ENCODE measurements at places on chromosomes 7 and 10. TPM values are rescaled to one million over a fixed set of nuclear protein-coding genes. Genes with fewer than 3 reads are reported as not detected.
A peak's percentile ranks its signal among the peaks of the same experiment; 100 is the strongest.

- peak within 1 kb of the TSS; percentile 99 for H3K4me3 ChIP-seq
- peaks cover 14% of the 10 kb centered on the region for H3K27me3 ChIP-seq
- H3K4me1 ChIP-seq = peaks cover 30% of the 10 kb centered on the region
- peaks cover 4% of the 10 kb centered on the region for H3K36me3 ChIP-seq
- H3K27ac ChIP-seq = peak within 1 kb of the TSS; percentile 100
Observed at GRCh38 chr10:96129387-96130325, at the start of gene ZNF518A. TSS of gene ZNF518A (plus strand) at chr10:96130297. CDS start at chr10:96156323, 26,026 bp downstream.

DNA sequence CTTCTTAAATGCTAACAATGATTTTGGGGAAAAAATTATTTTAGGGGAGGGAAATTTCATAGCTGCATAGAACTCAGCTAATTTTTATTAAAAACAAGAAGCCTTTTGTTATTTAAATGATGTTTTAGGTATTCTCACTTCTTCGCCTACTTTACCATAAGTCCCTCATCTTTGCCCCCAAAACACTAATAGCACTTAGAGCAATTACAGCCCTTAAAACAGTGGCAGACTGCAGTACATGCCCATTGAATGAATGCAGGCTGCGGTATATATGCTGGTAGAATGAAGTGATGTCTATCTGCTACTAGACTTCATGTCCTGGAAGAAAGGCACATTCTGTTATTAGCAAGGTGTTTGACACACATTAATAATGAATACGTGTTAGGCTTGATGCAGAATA lies 2.9 kb upstream of the SPAG6 start:
- no peak for DNase-seq
- no peak overlapping the region for H3K4me3 ChIP-seq
- no peak overlapping the region for H3K27ac ChIP-seq
- peaks cover 27% of the 10 kb centered on the region for H3K27me3 ChIP-seq
- H3K36me3 ChIP-seq = peaks cover 4% of the 10 kb centered on the region

The TNPO3 gene
- 42.6 TPM for total RNA-seq

DNA sequence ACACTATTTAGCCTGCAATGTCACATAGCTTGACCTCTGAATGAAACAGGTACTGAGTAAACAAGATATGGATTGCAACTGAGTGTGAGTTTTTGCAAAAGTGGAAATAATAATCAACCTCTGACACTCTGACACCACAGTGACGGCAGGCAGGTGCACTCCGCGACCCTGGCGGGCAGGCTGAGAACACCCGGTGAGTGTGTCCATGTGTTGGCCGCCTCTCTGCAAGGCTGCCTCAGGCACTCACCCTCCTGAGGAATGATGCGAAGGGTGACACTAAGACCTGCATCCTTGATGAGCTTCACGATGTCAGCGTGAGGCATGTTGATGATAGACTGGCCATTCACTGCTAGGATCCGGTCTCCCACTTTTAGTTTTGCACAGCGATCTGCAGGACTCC lies 336.2 kb downstream of the PHTF2 start:
- DNase-seq = no peak
- H3K4me3 ChIP-seq = no peak overlapping the region
- no peaks in the 10 kb centered on the region for H3K36me3 ChIP-seq

The LLCFC1 gene
- total RNA-seq = not detected

DNA sequence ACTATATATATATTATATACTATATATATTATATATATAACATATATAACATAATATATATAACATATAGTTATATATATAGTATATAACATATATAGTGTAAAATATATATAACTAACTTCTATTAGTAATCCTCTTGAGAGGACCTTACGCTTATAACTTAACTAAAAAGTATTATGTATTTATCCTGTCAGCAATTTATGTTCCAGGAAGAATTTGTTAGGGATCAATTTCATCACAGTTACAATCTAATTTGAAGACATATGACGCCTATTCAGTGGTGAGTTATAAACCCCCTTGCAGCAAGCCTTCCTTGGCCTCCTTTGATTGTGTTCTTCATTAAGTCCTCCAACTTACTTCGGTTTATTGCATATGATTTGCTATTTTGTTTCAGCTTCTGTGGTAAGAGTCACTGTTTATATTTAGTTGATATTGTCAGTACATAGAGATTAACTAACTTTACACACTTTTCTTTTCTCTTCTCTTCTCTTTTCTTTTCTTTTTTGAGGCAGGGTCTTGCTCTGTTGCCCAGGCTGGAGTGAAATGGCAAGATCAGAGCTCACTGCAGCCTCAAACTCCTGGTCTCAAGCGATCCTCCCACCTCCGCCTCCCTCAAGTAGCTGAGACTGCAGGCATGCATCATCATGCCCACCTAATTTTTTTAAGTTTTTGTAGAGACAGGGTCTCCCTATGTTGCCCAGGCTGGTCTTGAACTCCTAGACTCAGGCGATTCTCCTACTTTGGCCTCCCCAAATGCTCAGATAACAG lies 59.7 kb downstream of the ANKRD61 start:
- H3K36me3 ChIP-seq = no peaks in the 10 kb centered on the region
- H3K4me3 ChIP-seq = no peak overlapping the region
- H3K27ac ChIP-seq = no peak overlapping the region
- no peak for DNase-seq
- no peaks in the 10 kb centered on the region for H3K4me1 ChIP-seq
- peaks cover 5% of the 10 kb centered on the region for H3K27me3 ChIP-seq

GRCh38 chr10:132375116-132375794 lies 21.7 kb upstream of the PWWP2B start:
- peaks cover 11% of the 10 kb centered on the region for H3K36me3 ChIP-seq
- H3K4me1 ChIP-seq = peaks cover 20% of the 10 kb centered on the region
- no peak overlapping the region for H3K4me3 ChIP-seq

GRCh38 chr7:105849122-105849855 lies 27.1 kb downstream of the ATXN7L1 start:
- H3K4me1 ChIP-seq = peaks cover 54% of the 10 kb centered on the region
- H3K27me3 ChIP-seq = peaks cover 6% of the 10 kb centered on the region
- peak overlapping the region; percentile 94 for H3K27ac ChIP-seq
- H3K4me3 ChIP-seq = peak overlapping the region; percentile 22

DNA sequence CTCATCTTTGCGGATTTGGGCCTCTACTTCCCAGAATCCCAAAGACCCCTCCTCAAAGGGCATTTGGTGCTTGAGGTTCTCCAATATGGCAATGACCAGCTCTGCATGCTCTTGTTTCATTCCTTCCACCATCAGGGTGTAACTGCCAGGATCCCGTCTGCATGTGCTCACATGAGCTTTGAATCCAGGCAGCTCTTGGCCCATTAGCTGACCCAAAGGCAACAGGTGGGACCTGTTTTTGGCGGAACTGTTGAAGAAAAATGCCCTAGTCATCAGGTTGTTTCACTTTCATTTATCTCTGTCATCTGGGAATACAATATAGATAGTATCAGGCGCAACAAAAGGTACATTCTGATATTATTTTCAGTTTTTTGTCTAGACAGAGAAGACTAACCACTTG lies 159.1 kb upstream of the TCF7L2 start:
- no peak for DNase-seq
- H3K27me3 ChIP-seq = no peaks in the 10 kb centered on the region
- H3K4me3 ChIP-seq = no peak overlapping the region
- H3K27ac ChIP-seq = no peak overlapping the region
- no peaks in the 10 kb centered on the region for H3K36me3 ChIP-seq

GRCh38 chr10:93420091-93420490 lies 62.0 kb downstream of the MYOF start:
- peaks cover 36% of the 10 kb centered on the region for H3K4me1 ChIP-seq
- H3K4me3 ChIP-seq = no peak overlapping the region
- H3K27me3 ChIP-seq = peaks cover 6% of the 10 kb centered on the region
- no peak overlapping the region for H3K27ac ChIP-seq

DNA sequence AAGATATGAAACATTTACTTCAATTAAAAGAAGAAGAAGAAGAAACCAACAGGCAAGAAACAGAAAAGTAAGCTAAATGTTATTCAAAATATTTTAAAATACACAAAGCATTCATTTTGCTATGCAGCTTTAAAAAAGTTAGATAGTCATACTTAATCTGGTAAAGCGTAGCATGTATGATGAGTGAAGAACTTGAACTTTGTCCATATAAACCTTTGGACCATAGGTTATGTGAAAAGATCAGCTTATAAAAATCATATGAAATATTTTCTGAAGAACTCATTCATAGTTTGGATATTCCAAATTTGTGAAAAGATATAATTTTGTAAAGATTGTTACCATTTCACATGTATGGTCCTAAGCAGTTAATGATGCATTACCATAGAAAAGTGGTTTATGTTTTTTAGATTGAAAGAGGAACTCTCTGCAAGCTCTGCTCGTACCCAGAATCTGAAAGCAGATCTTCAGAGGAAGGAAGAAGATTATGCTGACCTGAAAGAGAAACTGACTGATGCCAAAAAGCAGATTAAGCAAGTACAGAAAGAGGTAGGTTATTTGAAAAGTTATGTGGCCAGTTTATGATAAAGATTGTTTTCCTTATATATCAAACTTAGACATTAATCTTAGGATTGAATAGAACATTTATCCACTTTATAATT lies 37.3 kb downstream of the KIF20B start:
- no peaks in the 10 kb centered on the region for H3K4me1 ChIP-seq
- H3K4me3 ChIP-seq = no peak overlapping the region
- H3K27me3 ChIP-seq = peaks cover 3% of the 10 kb centered on the region
- no peak overlapping the region for H3K27ac ChIP-seq
- no peak for DNase-seq
